ENCODE measurements at places on chromosomes 12 and 14. TPM values are rescaled to one million over a fixed set of nuclear protein-coding genes. Genes with fewer than 3 reads are reported as not detected.

Gene A2ML1
- 0.18 TPM for total RNA-seq

Gene LBHD2
- total RNA-seq, result not detected

Gene LLPH
- total RNA-seq, result 14.9 TPM

Gene RFLNA
- total RNA-seq, result 70.8 TPM

Gene LAG3
- total RNA-seq, result 0.13 TPM

Gene ASCL1
- not detected for total RNA-seq

Gene SIX4
- total RNA-seq, result 3.2 TPM

Gene KCNA5
- not detected for total RNA-seq

Gene SYCP3
- under 0.01 TPM for total RNA-seq

Gene PIWIL1
- not detected for total RNA-seq

Gene HOXC6
- total RNA-seq, result not detected
